ENCODE measurements at places on chromosomes 6 and 20. TPM values are rescaled to one million over a fixed set of nuclear protein-coding genes. Genes with fewer than 3 reads are reported as not detected.
A peak's percentile ranks its signal among the peaks of the same experiment; 100 is the strongest.

OXT gene
- not detected for total RNA-seq

DNA sequence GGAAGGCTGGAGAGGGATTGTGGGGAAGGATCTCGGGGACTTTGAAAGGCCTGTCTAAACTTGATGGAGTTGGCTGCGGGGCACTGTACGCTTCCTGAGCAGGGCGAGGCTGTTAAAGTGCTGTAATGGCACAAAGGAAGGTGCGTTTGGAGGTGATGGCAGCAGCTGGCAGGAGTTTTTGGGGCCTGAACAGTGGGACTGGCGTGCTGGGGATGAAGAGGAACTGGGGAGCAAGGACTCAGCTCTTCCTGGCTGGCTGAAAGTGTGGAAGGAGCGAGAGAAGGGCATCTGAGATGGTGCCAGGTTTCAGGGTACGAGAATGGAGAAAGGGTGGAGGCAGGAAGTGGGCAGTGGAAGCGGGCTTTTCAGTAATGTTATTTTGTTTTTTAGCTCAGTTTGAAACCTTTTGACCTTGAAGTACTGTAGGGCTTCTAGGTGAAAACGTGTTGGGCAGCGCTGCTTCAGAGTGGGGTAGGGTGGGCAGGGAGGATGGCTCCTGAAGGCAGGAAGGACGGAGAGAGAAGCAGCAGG lies 8.0 kb downstream of the TMEM181 start:
- DNase-seq: peak; percentile 57

- no peak for DNase-seq
These were observed 18.7 kb upstream of the PRIM2 start for GRCh38 chr6:57298741-57299140.

- DNase-seq: no peak
These were observed 4.9 kb upstream of the FKBP1A start for GRCh38 chr20:1397710-1398109.

- DNase-seq: peak; percentile 76
These were observed 621.9 kb upstream of the CITED2 start for GRCh38 chr6:139996253-139996834.

GRCh38 chr20:42852691-42853090 lies 337.0 kb downstream of the PTPRT start:
- DNase-seq: no peak

DNA sequence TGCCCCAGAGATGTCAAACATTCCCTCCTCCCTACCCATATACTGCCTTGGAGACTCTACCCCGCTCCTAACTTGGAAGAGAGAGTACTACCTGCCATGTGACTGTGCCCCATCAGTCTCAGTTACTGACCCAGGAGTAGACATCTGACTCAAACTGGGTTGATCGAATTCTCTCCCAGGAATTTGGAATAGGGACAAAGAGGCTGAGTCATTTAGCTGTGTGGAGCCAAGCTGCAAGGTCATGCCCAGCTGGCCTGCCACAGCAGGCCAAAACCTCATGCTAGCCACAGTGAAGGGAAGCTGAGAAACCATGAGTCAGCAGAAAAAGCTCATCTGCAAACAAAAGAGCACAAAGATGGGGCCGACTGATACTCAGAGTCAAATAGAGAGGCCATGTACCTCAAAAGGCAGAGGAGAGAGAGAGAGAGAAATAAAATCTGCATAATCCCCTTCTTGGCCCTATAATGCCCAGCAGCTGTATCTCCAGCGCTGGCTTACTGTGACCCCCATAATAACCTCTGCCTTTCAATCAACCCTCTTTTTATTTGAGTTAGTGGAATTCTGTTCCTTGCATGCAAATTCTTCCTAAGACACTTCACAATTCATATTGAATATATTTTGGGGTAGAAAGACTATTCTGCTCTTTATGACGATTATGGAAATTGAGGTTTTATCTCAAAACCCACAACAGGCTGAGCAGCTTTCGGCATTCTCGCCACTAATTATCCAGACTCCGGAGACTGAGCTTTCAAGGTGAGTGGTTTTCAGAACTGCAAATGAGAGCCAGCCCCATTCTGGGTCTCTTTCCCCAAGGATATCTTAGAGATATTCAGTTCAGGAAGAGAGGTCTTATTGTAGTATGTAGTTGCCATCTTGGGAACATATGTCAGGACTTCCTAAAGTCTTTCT lies 21.4 kb upstream of the AKIRIN2 start:
- DNase-seq: peak; percentile 87

Data from osteoblast (primary cell).